ENCODE measurements at places on chromosomes 4 and X.

GRCh38 chrX:30690330-30690729 lies 37.1 kb downstream of the GK start:
- DNase-seq, result no peak

DNA sequence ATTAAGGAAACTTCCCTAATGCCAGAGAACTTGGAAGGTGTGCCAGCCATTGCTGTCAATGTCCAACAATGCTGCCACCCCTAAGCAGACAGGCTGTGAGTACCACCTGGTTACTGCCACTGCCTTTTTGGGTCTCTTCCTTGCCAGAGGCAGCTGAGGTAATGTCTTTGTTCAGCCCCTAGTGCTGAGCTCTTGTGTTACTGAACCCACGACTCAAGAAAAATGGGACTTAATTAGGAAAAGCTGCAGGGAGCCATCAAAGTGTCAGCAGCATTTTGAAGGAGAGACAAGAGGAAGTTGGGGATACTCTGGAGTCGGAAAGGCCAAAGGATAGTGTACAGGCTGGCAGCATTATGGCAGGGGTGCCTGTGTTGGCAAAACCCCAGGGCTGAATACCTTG lies 283.7 kb downstream of the AFF2 start:
- DNase-seq, result no peak

GRCh38 chr4:79334783-79335182 lies 8.9 kb upstream of the NAA11 start:
- DNase-seq, result no peak

- DNase-seq, result no peak
Measured at GRCh38 chr4:185272245-185272644, 62.8 kb downstream of the SNX25 start.

DNA sequence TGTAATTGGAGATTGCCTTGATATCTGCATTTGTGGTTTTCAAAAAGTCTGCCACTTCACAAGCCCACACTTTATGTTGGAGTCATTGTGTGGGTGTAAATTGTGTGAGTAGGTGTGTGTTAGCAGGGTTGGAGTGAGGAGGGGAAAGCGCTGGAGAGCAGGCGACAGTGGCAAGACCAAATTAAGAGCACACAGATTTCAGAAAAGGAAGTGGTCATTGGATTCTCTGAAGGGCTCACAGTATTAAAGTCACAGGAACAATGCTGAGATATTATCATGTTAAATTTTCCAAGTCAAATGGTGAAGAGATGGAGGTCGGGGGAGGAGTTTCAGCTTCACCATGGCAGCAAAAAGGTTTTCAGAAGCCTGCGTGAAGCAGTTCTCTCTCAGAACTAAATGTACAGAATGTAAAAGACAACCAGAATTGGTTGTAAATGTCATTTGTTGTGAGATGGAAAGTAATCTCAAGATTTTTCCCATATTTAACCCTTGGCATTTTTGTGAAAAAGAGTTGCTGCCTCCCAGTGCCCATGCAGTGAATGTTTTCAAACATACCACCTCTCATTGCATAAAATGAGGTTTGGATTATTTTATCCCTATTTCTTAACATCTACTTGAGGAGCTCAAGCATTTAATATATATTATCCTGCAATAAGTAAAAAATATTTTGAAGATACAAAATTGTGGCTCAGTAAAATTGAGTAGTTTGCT lies 265.9 kb downstream of the ZNF674 start:
- peak; percentile 23 for DNase-seq

DNA sequence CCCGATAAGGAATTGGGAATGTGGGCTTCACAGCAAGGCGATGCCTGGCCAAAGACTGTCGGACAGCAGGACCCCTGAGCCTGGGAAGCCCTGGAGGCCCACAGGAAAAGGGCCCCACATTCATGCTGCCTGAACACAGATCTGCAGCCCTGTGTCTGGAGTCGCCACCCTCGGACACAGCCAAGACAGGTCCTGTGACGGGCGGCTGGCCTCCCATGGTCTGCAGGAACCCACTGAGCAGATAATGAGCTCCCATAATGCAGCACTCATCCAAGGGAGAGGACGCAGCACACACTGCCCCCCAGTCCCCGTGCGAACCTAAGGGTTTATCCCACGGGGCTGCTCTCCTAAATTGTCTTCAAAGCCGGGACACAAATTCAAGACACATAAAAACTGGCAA lies 30.6 kb downstream of the ZFYVE28 start:
- DNase-seq, result no peak

DNA sequence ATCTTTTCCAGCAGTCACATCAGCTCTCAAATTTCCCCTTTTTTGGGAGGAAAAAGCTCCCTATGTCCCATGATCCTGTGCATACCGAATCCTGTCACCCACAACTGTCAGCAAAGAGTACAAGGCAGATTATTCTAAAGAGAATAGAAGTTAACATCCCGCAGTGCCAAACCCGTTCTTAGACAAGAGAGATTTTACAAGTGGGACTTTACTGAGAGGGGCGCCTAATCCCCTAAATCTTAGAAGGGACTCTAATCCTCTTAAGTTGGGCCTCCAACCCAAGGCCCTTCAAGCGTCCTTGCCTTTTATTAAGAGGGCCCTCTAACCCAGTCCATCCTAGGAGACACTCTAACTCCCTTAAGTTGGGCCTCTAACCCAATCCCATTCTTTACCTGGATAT lies 193.9 kb downstream of the CPXCR1 start:
- DNase-seq, result no peak

GRCh38 chrX:68415316-68415715 lies 18.0 kb downstream of the OPHN1 start:
- peak; percentile 66 for DNase-seq

- no peak for DNase-seq
Measured at GRCh38 chr4:102552781-102553180, 51.6 kb downstream of the NFKB1 start.

GRCh38 chr4:168472920-168473319 lies 7.4 kb downstream of the DDX60L start:
- DNase-seq, result no peak

All from fibroblast of mammary gland (primary cell).